Neural crest cell (in vitro differentiated cells): ENCODE measurements at places on chromosomes 2 and 18.

DNA sequence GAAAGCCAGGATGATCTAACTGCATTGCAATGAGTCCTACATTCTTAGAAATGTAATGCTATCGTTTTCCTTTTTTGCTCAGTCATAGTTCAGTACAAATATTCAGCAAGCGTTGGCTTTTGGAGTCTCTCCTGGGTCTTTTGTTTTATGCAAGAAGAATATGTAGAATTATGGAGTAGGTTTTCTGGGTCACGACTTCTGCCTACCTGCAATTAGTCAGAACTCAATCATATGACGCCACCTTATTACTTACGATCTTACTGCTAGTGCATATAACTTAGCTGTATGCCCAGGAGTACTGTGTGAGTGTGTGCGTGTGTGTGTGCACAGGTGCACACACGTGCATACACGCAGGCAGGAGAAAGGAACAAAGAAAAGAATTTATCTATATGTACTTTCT lies 640.2 kb downstream of the STK39 start:
- no peak for DNase-seq

DNA sequence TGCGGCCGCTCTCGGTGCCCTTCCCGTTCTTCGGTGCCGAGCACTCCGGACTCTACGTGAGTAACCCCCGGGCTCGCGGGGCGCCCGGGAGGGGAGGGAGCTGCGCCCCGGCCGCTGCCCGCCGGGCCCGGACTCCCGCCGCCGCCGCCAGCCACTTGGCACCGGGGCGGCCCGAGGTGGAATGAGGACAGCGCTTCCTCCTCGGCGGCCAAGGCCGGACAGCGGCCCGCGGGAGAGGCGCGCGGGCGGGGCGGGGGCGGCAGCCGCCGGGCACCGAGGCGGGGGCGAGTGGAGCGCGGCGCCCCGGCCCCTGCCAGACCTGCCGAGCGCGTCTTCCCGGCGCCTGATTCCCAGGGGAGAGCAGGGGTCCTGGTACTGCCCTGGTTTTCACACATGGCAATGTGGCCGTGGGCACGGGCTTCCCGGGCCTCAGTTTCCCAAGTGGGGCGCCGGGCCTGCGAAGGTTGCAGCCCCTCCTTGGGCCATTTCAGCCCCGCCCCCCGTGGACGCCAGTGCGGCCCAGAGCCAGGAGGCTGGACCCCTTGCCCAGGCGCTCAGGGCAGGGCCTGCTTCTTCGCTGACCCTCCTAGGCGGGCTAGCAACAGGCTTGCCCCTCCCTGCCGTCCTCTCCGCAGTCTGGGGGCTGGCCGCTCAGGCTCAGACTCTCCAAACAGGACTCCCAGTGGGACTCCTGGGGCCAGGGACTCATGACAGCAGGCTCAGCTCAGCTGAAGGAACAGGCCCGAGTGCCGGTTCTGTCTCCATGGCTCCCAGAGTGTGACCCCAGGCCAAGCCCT lies 775 bp downstream of the SNED1 start:
- DNase-seq: no peak

GRCh38 chr2:9991221-9991620 lies 39.7 kb downstream of the GRHL1 start:
- no peak for DNase-seq

DNA sequence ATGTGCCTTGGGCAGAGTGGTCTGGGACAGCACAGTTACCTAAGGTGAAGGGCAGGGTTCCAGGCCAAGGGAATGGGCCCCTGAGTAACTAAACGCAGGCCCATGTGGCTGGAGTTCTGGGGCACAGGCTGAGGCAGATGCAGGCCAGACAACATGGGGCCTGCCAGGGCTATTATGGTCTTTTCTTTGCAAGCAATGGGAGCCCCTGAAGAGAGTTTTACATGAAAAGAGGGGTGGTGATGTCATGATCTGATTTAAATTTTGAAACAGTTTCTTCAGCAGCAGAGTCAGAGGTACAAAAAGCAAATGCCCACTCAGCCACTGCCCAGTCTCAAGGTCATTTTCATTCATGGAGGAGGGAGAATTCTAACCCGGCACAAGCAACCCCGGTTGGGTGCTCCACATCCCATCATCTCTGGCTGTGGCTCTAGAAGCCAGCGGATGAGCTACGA lies 5.6 kb downstream of the CHST10 start:
- DNase-seq: no peak

- DNase-seq: no peak
Observed at GRCh38 chr2:69192176-69192945, 179.4 kb downstream of the ANTXR1 start.

DNA sequence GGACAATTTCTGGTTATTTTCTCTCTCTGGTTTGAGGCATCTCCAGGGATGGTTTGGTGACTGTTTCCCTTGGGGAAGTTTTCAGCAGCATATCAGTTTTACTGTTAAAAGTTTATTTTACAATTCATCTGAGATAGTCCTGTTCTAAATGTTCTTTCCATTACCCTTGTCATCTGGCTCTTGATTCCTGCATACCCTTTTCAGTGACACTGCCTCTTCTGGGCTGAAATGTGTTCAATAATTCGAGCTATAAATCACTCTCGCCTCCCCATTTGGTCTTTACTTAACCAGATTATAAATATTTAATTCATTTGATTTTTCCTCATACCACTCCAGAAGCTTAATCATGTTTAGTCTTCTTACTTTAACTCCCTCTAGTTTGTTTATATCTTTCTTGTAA lies 9.5 kb downstream of the DCC start:
- no peak for DNase-seq

DNA sequence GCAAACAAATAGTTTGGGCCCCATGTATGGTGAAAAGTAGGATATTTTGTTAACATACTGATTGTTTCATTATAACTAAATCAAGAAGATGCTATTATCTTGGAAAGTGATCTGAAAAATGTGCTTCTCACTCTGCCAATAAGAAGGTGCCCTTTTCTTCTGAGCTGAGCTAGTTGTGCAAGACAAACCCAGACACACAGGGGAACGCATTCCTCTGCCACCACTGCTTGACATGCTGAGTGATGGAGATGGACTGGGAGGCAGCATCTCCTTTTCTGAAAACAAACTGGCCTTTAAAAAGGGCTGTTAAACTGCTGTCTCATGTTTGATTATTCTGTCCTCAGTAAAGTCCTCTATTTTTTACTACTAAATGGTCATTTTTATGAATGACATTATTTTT lies 1989.9 kb upstream of the CELF4 start:
- DNase-seq: no peak

DNA sequence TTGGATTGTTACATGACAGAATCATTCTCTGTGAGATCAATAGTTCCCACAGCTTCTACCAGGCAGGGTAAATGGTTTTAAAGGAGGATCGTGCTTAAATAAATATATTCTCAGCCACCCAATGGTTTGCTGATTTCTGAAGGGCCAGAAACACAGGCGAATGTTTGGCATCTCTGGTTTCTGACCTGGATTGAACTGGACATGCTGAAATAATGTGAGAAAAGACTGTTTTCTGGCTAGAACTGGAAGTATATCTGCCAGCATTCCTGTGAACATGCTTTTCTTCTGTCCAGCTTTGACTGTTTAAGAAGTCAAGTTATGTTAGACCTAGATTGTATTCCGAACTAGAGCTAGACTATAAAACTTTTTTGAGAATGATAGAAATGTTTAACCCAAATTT lies 77.1 kb upstream of the COL3A1 start:
- DNase-seq: no peak

- no peak for DNase-seq
Observed at GRCh38 chr2:195508139-195508455, 148.9 kb upstream of the SLC39A10 start.

DNA sequence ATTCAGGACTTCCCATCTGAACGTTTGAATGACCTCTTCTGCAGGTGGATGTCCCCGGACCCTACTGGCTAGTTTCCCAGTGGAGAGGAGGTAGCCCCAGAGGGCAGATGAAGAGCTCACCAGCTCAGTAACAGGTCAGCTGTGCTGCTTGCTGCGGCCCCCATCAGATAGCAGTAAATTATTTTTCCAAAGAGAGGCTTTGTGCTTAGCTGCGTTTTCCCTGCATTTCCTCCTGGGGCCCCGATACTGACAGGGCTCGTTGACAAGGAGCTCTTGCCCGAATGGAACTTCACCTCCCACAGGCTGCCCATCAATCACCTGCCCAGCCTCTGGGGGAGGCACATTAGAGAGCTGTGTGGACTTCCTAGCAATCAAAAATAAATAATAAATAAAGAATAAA lies 185.8 kb downstream of the DOK6 start:
- DNase-seq: no peak

DNA sequence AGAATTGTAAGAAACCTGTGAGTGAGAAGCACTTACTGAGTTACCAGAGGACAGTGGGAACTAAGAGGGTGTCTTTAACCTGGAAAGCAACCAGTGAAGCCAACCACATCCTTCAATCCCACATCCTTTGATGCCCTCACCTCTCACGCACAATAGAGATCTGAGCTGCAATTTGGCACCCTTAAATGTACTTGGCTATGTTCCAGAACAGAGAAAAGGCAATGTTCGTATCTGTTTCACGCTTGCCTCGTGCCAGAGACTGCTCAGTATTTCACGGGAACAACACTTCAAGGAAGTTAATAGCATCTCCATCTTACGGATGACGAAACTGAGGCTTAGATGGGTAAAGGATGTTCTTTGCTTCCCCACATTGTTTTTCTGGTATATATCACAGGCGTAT lies 167.4 kb downstream of the DPP10 start:
- DNase-seq: no peak

GRCh38 chr2:71684226-71685072 lies 231.1 kb downstream of the DYSF start:
- no peak for DNase-seq

DNA sequence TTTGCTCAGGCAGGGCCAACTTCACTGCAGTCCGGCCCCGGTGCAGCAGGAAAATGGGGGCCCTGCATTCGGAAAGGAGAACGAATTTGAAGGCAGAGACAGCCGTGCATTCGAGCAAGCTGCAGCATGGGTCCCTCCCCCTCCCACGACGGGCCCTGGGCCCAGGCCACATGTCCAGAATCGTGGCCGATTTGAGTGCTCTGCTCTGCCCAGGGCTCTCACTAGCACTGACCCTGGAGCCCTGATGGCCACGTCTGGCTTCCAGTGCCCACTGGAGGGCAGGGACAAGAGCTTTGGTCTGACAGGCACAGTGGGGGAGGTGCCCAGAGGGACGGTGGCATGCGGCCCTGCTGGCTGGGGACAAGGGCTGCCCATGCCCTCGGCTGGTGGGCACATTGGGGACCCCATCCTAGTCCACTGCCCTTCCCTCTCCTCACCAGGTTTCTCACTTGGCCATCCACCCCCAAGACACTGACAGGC lies 14.4 kb upstream of the KLHL30 start:
- no peak for DNase-seq

DNA sequence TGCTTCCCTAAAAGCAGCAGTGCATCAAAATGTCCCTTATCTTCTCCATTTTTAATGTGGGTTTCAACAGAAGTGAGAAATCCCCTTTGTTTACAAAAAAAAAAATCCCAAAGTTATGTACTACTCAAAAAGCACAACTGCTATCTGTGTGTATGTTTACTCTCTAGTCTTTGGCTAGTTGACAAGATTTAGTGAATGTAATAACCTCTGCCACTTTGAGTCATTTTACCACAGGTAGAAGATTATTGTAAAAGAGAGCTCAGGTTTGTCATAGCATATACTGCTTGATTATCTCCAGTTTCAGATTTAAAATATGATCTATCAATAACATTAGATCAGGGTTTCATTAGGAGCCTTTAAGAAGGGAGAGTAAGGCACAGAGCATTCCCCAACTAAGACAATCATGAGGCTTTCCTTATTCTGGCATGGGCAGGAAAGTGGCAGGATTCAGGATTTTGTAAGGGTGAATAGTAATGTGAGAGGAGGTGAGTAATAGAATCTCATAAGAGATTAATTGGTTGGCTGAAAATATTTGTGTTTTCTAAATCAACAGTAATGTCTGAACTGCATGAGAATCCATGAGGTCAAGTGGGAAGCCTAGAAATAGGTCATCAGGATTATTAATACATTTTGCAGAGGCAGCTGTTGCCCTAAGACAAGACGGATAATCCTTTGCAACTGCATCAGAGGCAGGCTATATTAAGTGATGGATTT lies 1780.3 kb upstream of the LRRTM1 start:
- no peak for DNase-seq

GRCh38 chr2:191341436-191341835 lies 96.2 kb downstream of the MYO1B start:
- DNase-seq: no peak

DNA sequence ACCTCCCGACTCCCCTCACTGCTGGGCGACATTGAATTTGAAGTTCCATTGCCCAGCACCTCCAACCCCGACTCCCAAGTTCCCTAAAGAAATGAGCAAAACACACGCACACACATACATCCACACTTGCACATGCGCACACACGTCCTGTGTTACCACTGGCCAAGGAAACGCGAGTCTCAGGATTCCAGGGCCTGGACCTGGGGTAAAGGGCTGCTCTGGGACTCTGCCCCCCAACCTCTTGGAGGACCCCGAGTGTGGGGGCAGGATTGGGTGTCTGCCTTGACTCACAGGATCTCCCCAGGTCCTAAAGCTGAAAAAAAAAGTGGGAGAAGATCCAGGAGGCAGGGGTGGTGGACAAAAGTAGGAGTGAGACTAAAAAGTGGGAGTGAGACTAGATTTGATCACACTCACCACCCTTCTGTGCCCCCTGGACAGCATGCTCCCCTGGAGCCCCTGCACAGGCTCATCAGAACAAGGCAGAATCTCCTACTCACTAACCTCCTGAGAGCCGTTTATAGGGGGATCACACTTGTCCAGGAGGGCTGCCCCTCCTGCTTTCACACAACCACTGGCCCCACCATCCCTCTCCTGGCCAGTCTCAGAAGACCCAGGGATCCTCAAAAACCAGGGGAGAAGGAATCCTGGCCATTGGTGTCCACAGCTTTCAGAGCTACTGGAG lies 202.2 kb downstream of the TNS1 start:
- DNase-seq: no peak

DNA sequence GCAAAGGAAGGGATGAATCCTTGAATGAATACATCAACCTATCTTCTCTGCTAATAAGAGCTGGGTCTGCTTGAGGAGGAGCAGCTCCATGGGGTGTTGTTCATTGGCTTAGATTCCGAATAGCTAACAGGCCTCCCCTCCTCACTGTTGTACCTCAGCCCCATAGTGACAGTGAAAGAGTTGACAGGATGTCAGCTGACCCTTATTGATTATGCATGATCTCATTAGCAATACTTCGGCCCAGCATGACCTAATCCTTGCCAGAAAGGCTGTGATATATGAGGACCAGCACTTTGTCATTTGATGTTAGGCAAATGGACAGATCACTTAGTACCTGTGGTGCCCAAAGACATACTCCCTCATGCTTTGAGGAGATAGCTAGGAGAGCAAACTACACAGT lies 1333.7 kb upstream of the CELF4 start:
- no peak for DNase-seq

DNA sequence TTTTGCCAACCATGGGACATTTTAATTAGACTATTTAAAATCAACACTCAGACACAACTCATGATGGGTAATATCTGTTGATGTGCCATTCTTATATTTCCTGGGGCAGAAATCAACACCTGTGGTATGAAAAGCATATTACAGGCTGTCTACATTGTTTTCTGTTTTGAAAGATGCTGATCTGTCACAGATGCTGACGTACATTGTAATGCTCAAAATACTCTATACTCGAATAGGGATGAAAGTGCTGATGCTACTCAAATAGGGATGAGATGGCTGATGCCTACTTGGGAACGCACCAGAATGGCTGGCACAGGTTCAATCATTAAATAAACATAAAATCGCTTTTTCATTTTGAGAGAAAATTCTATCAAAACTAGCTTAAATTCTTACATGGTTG lies 41.2 kb downstream of the TMEFF2 start:
- no peak for DNase-seq

- no peak for DNase-seq
Observed at GRCh38 chr2:157246765-157247407, 10.6 kb upstream of the GALNT5 start.

- DNase-seq: no peak
Observed at GRCh38 chr2:49404108-49404507, 249.8 kb upstream of the FSHR start.
